ENCODE measurements at places on chromosomes 5 and 9. TPM values are rescaled to one million over a fixed set of nuclear protein-coding genes. Genes with fewer than 3 reads are reported as not detected.

Gene SHISAL2B
- not detected for total RNA-seq

DNA sequence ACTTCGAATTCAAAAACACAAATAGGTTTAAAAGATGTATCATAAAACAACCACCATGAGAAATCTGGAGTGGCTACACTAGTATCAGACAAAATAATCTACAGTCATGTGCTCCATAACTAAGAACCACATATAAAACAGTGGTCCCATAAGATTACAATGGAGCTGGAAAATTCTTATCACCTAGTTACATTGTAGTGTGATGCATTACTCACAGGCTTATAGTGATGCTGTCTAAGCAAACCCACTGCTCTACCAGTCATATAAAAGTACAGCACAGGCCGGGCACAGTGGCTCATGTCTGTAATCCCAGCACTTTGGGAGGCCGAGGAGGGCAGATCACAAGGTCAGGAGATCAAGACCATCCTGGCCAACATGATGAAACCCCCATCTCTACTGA lies 160.1 kb downstream of the ROR2 start:
- DNase-seq = no peak

DNA sequence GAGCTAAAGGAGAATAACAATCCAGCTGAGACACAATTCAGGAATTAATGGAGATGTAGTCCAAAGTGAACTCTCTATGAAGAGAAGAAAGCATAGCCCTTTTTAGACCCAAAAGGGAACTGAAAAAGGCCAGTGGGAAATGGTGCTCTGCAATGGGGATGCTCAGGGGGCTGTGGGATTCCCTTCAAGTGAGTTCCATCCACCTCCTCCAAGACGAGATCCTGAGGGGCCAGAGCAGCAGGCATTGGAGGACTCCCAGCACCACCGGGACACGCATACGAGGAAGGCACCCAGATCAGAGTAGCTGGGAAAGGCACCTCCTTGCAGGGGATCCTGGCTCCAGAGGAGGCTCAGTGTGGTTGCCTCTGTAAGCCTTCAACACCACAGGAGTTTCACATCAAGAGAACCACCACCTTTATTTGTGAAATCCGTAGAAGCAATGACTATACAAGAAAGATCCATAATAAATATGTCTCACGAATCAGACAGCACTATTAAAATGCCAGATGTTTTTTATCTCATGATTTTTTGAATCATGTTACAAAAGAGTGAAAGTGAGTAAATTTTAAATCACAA lies 288.2 kb downstream of the MED10 start:
- DNase-seq = no peak

DNA sequence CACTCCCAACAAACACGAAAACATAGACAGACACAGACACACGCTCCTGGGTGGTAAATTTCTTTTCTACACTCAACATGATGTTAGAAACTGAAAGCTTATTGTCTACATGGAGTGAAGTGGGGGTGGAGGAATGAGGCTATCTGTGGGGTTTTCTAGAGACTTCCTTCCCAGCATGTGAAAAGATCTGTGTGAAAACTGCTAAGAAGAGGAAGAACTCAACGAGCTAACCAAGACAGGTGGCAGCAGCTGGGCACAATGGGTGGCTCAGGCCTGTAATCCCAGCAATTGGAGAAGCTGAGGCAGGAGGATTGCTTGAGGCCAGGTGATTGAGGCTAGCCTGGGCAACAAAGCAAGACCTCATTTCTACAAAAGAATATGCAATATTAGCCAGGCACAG lies 7.6 kb downstream of the FYB1 start:
- no peak for DNase-seq

DNA sequence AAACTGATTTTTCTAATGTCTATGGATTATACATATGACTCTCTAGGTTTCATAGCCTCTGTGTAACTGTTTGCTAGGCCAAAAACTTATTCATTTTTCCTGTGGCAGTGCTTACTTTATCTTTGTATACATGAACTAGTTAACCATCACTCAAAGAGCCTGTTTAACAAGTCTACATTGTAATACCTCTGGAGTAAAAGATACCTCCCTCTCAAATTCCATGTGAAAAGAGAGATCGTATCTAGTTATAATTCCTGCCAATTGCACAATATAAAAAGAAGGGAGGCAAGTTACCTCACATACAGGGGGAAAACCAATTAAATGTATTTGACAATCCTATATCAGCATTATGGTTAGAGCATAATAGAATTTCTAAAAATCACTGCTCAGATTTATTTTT lies 271.9 kb upstream of the ST8SIA4 start:
- DNase-seq = no peak

- no peak for DNase-seq
These were observed 18.4 kb upstream of the ERGIC1 start for GRCh38 chr5:172815631-172816030.
